ENCODE measurements at places on chromosomes 11 and 22.
A peak's percentile ranks its signal among the peaks of the same experiment; 100 is the strongest.

GRCh38 chr11:75496305-75496752 is 29.4 kb downstream of the GDPD5 start:
- DNase-seq: no peak

GRCh38 chr11:60933416-60934123 is 9.3 kb downstream of the TMEM132A start:
- DNase-seq: no peak

- DNase-seq: no peak
These were observed 20.1 kb downstream of the DGCR6L start for GRCh38 chr22:20299746-20300136.

DNA sequence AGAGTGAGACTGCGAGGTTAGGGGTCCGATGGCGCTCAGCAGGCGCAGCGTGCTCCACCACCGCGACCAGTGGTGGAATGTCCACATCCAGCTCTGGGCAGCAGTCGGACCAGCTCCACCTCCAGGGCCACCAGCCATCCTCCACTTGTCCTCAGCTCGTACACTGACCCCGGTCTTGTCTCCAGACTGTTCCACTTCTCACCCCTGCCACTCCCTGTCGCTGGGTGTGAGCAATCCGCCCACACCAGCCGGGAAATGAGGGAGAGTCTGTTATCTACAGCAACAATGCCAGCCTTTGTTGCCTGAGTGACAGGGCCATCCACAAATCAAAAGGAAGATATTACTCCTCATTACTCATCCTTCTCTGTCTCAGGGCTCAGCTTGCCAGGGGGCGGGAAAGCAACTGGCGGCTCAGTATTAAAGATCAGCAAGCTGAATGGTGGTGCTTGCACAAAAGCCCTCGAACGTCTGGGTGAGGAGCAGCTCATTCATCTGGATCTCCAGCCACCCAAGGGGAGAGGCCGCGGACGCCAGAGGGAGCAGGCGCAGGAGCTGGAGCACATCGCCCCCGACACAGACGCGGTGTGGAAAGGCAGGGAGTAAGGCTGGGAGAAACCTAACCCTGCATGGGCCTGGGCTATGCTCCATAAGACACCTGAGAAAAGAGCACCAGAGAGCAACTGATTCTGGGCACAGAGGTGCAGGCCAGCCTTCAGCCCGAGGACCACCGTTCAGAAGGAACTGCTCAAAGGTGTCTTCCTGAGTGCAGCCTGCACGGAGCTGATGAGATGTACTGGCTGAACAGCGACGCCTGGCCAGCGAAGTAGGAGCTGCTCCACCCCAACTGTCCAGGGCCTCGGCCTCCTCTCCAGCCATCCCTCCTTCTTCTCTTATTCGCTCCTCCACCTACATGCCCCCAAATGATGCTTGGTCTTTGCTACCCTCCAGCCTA is 21.9 kb downstream of the IGSF9B start:
- peak; percentile 47 for DNase-seq

- no peak for DNase-seq
These were observed 9.3 kb upstream of the BACE1-AS start for GRCh38 chr11:117281869-117282268.

GRCh38 chr11:15468466-15468865 is 353.7 kb downstream of the INSC start:
- no peak for DNase-seq

GRCh38 chr11:32485733-32486132 is 50.4 kb upstream of the WT1 start:
- DNase-seq: no peak

- DNase-seq: no peak
These were observed 242.0 kb downstream of the ETS1 start for GRCh38 chr11:128345316-128345715.

DNA sequence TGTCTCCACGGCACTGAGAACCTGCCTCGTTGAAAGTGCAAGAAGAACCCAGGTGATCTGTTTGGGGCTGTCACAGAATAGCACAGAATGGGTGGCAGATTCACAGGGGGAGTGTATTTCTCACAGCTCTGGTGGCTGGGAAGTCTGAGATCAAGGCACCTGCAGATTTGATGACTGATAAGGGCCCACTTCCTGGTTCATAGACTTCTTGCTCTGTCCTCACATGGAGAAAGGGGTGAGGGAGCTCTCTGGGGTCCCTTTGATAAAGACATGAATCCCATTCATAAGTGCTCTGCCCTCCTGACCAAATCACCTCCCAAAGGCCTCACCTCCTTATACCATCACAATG is 198.5 kb upstream of the SORL1-AS1 start:
- no peak for DNase-seq

GRCh38 chr11:23851216-23851615 is 645.6 kb upstream of the LUZP2 start:
- no peak for DNase-seq

- DNase-seq: no peak
These were observed 55.0 kb upstream of the ARHGAP32 start for GRCh38 chr11:129247135-129247534.

DNA sequence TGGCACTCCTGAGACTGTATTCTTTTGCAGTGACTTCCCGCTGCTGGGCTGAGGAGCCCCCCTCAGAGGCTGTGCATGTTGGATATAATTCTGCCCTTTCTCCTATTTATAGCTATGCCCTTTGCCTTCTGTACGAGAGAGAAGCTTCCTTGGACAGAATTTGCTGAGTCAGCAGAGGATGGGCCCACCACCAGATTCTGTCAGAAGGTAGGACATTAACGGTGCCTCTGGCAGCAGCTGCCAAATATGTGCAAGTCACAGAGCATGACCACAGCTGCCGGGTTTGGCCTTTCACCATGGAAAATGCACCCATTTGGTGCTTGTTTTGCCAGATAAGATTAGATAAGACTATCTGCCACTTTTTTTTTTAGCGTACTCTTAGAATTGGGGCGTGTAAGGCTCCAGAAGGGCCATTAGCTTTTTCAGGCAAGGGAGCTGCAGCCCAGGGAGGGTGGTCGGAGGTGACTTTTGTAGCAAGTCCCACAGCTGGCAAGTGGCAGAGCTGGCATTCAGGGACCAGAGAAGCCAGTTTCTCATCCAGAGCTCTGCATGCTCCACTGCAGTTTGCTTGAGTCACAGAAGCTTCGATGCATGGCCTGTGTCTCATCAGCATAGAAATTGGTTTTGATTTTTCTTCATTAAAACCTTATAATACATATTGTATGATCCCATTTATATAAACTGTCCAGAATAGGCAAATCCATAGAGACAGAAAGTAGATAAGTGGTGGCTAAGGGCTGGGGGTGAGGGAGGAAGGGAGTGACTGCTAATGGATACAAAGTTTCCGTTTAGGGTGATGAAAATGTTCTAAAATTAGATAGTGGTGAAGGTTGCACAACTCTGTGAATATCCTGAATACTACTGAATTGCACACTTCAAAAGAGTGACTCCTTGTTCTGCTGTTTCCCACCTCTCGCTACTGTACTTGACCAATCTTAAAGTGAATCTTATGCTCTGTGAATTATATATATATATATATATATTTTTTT is 15.8 kb downstream of the UPB1 start:
- DNase-seq: peak; percentile 49

DNA sequence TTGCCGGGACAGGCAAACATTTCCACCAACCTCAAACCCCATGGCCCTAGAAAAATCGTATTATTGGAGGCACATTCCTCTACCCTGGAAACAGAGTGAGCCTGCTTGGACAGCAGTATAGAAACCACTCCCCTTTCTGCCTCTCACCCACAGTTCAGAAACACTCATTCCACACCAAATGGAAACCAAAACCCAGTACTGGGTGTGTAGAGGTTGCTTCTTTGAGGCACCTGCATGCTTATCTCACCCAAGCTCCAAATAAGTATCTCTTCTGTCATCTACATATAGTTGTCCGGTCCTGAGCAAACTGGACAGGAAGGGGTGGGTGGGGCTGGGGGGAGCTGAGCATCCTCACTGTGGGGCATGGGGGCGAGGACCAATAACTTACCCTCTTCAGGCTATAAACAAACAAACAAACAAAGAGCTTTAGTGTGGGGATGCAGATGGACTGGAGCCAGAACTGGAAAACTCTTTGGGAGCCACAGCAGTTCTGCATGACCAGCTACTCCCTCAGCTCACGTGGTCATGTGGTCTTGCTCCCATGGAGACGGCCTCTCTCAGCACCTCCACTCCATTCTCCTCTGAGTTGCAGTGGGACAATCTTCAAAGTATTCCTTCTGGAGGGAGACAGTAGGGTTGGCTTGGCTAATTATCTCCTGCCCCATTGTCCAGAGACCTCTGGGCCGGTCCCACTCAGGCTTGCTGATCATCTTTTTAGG is 1.0 kb upstream of the PLAAT2 start:
- no peak for DNase-seq

GRCh38 chr11:87851234-87851633 is 324.0 kb downstream of the RAB38 start:
- peak; percentile 11 for DNase-seq
